Naive B cell (primary cell): ENCODE measurements at places on chromosomes 16 and 17.

GRCh38 chr16:20952139-20952920, 51.8 kb downstream of the LYRM1 start:
- DNase-seq: no peak

- DNase-seq: no peak
These were observed 160.6 kb downstream of the CPPED1 start for GRCh38 chr16:12643034-12643455.

DNA sequence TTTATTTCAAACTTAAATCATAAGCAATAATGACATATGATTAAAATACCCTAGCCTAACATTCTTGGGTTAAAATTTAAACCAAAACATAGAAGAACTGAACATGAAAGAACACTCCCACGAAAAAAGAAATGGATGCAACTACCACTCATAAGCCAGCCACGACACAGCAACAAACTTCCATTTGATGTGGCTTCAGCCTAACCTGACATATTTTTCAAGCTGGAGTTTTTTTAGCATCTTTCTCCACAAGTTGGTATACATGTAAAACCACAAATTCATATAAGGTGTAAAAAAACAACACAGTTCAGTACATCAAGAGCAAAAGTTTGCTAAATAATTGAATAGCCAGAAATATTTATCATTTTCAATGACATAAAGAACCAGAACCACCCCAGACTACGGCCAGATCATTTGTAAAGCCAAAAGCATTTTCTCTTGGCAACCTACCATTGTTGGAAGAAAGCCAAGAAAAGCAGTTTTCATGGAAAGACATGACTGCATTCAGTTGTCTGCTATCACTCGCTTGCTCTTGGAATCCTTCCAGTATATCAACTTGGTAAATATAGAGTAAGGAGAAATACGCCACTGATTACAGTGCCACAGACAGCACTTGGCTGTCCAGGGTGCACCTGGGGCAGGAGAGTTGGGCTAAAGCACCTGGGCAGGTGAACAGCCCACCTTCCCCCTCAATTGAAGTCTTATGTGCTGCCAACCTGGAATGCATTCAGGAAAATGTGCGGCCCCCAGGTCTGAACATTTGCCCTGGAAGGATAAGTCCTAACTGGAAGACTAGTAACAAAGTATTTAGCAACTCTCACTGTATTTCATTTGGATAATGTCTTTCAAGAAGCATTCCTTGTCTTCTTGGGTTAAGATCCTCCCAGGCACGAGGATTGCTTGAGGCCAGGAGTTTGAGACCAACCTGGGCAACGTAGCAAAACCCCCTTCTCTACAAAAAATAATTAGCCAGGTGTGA, 60.5 kb downstream of the CREBBP start:
- DNase-seq: no peak

- no peak for DNase-seq
These were observed 45.4 kb downstream of the CFDP1 start for GRCh38 chr16:75387951-75388350.

DNA sequence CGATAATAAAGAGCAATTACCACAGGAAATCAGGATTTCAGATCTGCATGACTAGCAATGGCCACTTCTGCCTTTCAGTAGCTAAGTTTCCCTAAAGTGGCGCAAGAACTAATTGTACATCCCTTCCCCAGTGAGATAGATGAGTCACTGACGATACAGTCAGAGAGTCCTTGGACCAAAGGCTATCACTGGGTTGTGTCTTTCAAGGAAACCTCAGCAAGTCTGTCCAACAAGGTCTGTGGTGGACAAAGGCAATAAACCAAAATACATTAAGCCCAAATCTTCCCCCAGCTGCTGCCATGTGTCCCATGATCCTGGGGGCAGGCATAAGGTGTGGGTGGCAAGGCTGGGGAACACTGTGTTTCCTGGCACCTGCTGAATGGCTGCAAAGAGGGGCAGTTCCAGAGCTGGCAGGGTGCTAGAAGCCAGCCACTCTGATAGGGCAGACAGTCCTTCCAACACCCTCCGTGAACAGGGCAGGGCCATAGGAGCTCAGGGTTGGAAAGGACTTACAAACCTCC, 20.5 kb upstream of the MTMR4 start:
- no peak for DNase-seq

GRCh38 chr17:34366529-34367107, 3.6 kb upstream of the CCL1 start:
- no peak for DNase-seq

GRCh38 chr17:61363601-61364462, 35.8 kb upstream of the TBX2 start:
- no peak for DNase-seq

GRCh38 chr16:54801057-54801844, 129.4 kb upstream of the IRX5 start:
- DNase-seq: no peak

GRCh38 chr16:50257876-50258275, 8.5 kb upstream of the ADCY7 start:
- no peak for DNase-seq

DNA sequence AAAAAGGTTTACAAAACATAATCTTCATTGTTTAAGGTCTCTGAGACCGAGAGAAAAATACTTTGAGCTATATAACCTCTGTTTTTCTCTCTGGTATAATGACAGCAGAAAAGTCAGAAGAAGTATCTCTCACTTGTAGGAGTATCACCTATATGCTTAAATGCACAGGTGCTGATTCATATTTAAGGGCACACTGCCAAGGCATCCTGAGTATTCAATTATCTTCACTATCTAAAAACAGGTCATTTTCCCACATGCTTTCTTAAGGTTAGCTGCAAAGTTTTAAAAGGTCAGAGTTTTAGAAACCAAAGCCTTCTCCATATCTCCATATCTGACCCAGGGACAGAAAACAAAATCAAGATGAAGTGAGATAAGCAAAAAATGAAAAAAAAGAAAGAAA, 99.3 kb upstream of the C17orf78 start:
- DNase-seq: no peak

DNA sequence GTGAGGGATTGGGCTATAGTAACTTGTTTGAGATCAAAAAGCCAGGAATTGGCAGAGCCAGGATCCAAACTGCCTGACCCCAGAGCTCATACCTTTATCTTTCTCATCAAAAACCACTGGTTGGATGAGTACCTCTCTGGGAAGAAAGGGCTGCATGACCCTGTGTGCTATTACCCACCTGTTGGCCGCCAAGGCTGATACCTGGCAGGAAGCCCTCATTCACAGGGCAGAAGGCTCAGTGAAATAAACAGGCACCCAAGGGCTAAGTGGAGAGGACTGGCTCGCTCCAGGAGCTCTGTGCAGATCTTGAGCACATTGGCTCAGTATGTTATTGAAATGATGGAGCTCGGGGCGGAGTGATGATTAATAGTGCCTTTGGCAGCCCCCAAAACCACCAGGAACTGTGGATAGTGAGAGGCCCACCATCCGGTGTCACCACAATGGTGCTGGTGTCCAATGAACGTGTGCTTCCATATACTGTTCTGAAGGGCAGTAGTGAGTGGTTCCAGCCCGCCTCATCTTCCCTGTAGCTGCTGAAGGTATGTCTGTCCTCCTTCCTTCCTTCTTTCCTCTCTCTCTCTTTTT, 197.6 kb downstream of the MSI2 start:
- no peak for DNase-seq
